ENCODE measurements at places on chromosomes 6 and 20.

DNA sequence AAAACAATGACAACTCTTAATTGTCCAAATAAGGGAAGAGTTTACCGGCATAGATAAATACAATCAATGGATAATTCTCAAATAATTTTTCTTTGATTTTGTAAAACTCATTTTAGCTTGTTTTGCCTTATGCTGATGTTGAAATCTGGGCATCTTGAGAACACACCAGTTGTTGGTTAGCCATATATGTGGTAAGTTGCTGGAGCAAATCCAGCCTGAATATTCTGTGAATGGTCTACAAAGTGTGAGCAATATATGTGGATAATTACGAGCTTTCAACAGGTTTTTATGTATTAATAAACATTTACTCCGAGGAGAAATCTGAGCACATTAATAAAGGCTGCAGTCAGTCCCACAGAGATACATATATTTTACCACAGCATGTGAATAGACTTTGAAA, 423.6 kb downstream of the BCKDHB start:
- no peak overlapping the region for H3K27ac ChIP-seq
- DNase-seq, result no peak
- H3K27me3 ChIP-seq, result no peaks in the 10 kb centered on the region
- H3K36me3 ChIP-seq, result no peaks in the 10 kb centered on the region

GRCh38 chr6:148472171-148473105, 129.8 kb downstream of the SASH1 start:
- no peak overlapping the region for H3K4me3 ChIP-seq
- peaks cover 35% of the 10 kb centered on the region for H3K36me3 ChIP-seq
- H3K4me1 ChIP-seq, result peaks cover 3% of the 10 kb centered on the region
- no peak for DNase-seq
- no peaks in the 10 kb centered on the region for H3K27me3 ChIP-seq

DNA sequence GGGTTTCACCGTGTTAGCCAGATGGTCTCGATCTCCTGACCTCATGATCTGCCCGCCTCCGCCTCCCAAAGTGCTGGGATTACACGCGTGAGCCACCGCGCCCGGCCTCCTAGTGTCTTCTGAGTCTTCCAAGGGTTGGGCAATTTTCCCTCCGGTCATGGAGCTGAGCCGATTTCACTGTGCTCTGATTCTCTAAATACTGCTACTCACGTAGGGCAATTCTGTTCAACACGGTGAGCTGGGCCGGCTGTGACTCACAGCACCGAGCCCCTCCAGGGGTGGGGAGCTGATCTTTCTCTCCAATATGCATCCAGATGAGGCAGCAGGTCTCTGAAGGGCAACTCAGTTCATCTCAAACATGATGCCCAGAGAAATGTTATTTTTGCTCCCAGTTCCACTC, 71.6 kb upstream of the CD93 start:
- peaks cover 6% of the 10 kb centered on the region for H3K4me1 ChIP-seq
- H3K4me3 ChIP-seq, result no peak overlapping the region
- H3K27ac ChIP-seq, result no peak overlapping the region

GRCh38 chr6:168385037-168385759, 55.8 kb upstream of the SMOC2 start:
- DNase-seq, result no peak
- H3K4me3 ChIP-seq, result no peak overlapping the region
- peaks cover 12% of the 10 kb centered on the region for H3K27me3 ChIP-seq
- no peak overlapping the region for H3K27ac ChIP-seq

- peaks cover 15% of the 10 kb centered on the region for H3K36me3 ChIP-seq
- no peak overlapping the region for H3K27ac ChIP-seq
- H3K4me1 ChIP-seq, result peaks cover 12% of the 10 kb centered on the region
- DNase-seq, result peak; percentile 8
These were observed 5.4 kb downstream of the PPDPF start for GRCh38 chr20:63525971-63526370.

GRCh38 chr6:68559716-68560115, 75.4 kb upstream of the ADGRB3 start:
- H3K4me3 ChIP-seq, result no peak overlapping the region
- no peak for DNase-seq
- H3K27ac ChIP-seq, result no peak overlapping the region
- no peaks in the 10 kb centered on the region for H3K36me3 ChIP-seq

- no peak overlapping the region for H3K4me3 ChIP-seq
- H3K36me3 ChIP-seq, result no peaks in the 10 kb centered on the region
- no peak overlapping the region for H3K27ac ChIP-seq
These were observed 81.0 kb downstream of the BCAS1 start for GRCh38 chr20:53989401-53989800.

GRCh38 chr6:166223079-166223478, 55.4 kb upstream of the TBXT start:
- peaks cover 28% of the 10 kb centered on the region for H3K27me3 ChIP-seq
- no peak overlapping the region for H3K4me3 ChIP-seq
- no peak overlapping the region for H3K27ac ChIP-seq
- DNase-seq, result no peak

GRCh38 chr20:20404633-20405032, 36.7 kb downstream of the INSM1 start:
- H3K27me3 ChIP-seq, result no peaks in the 10 kb centered on the region
- no peak for DNase-seq
- peaks cover 10% of the 10 kb centered on the region for H3K4me1 ChIP-seq
- H3K36me3 ChIP-seq, result peaks cover 7% of the 10 kb centered on the region
- peak overlapping the region; percentile 57 for H3K27ac ChIP-seq

- no peak for DNase-seq
- peaks cover 34% of the 10 kb centered on the region for H3K27me3 ChIP-seq
- H3K27ac ChIP-seq, result no peak overlapping the region
- H3K4me3 ChIP-seq, result peak overlapping the region; percentile 71
- H3K4me1 ChIP-seq, result peaks cover 1% of the 10 kb centered on the region
These were observed 44.8 kb downstream of the POPDC3 start for GRCh38 chr6:105135056-105135455.

DNA sequence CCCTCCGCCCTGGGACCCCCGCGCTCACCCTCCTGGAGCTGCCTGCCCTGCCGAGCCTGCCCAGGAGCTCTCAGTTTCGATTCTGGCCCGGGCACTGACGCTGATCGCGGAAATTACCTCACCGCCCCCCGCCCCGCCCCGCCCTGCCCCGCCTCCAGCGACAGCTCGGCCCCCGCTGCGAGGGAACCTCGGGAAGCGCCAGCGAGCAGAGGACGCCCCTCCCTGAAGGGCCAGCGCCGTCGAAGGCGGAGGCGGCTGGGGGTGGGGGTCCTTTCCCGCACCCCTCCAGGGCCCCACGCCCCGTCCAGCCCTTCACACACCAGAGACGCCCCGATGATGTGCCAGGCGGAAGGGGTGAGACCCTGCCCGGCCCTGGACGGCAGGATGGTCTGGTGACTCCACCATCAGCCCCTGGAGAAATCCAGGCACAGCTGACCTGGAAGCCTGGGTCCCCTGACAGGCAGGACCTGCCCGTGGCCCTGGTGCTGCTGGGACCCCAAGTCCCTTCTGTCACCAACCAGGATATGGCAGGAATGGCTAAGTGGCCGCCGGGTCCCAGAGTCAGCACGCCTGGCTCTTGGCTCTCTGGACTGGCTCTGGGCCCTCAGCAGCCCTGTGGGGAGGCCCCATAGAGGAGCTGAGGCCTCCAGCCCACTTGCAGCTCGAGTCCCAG, at the start of gene HELZ2:
Gene HELZ2 (minus strand): TSS at position 84 of the 673 bp plus-strand sequence. CDS start 1,854 bp downstream, outside the sequence.
- peak; percentile 29 for DNase-seq
- H3K4me1 ChIP-seq, result no peaks in the 10 kb centered on the region
- H3K4me3 ChIP-seq, result peak within 1 kb of the TSS; percentile 76
- H3K36me3 ChIP-seq, result no peaks in the 10 kb centered on the region
- peak within 1 kb of the TSS; percentile 74 for H3K27ac ChIP-seq

DNA sequence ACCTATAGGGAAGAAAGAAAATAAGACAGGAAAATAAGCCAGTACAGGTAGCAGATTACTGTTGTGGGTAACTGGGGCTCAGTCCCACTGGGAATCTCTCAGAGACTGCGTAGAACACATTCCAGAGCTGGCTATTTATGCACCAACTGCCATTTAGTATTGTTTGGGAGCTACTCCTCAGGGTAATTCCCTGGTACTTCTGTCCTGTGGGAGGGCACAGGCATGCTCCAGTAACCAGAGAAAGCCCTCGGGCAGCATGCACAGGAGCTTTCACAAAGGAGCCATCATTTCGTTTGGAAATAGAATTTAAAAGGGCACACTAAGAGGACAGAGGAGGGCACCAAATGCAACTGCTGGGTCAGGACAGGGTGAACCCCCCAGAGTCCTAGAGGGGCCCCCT, 148.0 kb upstream of the LRFN2 start:
- no peak overlapping the region for H3K4me3 ChIP-seq
- no peak for DNase-seq
- H3K27ac ChIP-seq, result no peak overlapping the region
- no peaks in the 10 kb centered on the region for H3K36me3 ChIP-seq
- peaks cover 27% of the 10 kb centered on the region for H3K27me3 ChIP-seq

GRCh38 chr6:144075875-144076274, 19.5 kb downstream of the SF3B5 start:
- H3K4me1 ChIP-seq, result no peaks in the 10 kb centered on the region
- peaks cover 10% of the 10 kb centered on the region for H3K27me3 ChIP-seq
- DNase-seq, result no peak
- H3K4me3 ChIP-seq, result no peak overlapping the region

DNA sequence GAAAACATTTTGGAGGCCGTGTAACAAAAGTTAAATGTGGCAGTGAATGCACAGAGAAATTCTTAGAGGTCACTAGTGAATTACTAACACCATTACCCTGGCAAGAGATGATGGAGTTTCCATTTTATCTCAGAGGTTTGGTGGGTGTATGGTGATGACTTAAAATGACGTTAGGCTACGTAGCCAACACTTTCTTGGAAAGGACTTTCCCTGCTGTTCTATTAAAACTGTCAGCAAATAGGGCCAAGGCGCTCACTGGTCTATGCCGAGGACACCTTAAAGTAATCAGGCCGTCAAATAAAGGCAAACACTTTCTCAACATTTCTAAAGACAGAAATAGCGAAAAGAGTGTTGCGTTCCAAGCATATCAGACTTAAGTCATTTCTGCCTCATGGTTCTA, 160.8 kb downstream of the GMPR start:
- H3K27ac ChIP-seq, result no peak overlapping the region
- peaks cover 4% of the 10 kb centered on the region for H3K36me3 ChIP-seq
- H3K4me1 ChIP-seq, result peaks cover 2% of the 10 kb centered on the region
- no peak overlapping the region for H3K4me3 ChIP-seq
- DNase-seq, result no peak
- no peaks in the 10 kb centered on the region for H3K27me3 ChIP-seq

DNA sequence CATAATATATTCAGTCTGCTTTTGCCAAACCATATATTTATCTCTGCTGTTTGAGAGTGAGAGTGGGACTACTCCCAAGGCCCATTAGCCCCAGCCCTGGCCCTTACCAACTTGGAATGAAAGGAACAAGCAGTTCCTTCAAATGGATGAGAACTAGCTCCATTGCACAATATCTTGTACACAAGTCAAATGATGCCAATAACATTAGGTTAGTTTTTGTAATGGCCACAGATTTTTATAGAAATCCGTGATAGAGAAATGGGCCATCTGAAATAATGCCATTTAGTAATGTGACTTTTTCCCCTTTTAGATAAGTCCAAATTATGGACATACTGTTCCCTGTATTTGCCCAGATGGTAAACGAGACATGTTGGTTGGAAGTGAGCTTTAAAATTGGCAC, 117.0 kb downstream of the MAP3K7 start:
- peaks cover 5% of the 10 kb centered on the region for H3K27me3 ChIP-seq
- H3K36me3 ChIP-seq, result no peaks in the 10 kb centered on the region
- H3K4me3 ChIP-seq, result no peak overlapping the region
- no peaks in the 10 kb centered on the region for H3K4me1 ChIP-seq

GRCh38 chr20:8368670-8369069, 236.6 kb downstream of the PLCB1 start:
- H3K4me1 ChIP-seq, result peaks cover 11% of the 10 kb centered on the region
- H3K27ac ChIP-seq, result no peak overlapping the region
- DNase-seq, result no peak
- H3K27me3 ChIP-seq, result peaks cover 15% of the 10 kb centered on the region
- H3K4me3 ChIP-seq, result no peak overlapping the region

GRCh38 chr6:89500611-89501010, 67.7 kb downstream of the ANKRD6 start:
- H3K27me3 ChIP-seq, result no peaks in the 10 kb centered on the region
- no peak overlapping the region for H3K4me3 ChIP-seq
- peaks cover 10% of the 10 kb centered on the region for H3K4me1 ChIP-seq

DNA sequence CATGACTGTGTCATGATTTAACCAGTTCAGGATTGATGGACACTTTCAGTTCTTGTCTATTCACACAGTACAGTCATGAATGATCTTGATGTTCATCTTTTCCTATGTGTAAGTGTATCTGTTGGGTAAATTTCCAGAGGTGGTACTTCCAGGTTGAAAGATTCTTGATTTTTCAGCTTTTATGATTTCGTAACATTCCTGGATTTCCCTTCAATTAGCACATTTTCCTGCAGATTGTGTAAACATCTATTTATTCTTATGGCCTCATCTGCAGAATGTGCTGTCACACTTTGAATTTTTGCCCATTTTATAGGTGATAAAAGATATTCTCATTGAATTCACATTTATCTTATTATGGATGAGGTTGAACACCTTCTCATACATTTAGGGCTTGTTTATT, 222.0 kb upstream of the FOXQ1 start:
- no peak overlapping the region for H3K27ac ChIP-seq
- no peaks in the 10 kb centered on the region for H3K27me3 ChIP-seq
- H3K36me3 ChIP-seq, result no peaks in the 10 kb centered on the region
- no peak overlapping the region for H3K4me3 ChIP-seq
- H3K4me1 ChIP-seq, result peaks cover 10% of the 10 kb centered on the region

- H3K4me3 ChIP-seq, result no peak overlapping the region
- H3K4me1 ChIP-seq, result no peaks in the 10 kb centered on the region
- peaks cover 11% of the 10 kb centered on the region for H3K27me3 ChIP-seq
- DNase-seq, result no peak
These were observed 399.8 kb downstream of the CDC5L start for GRCh38 chr6:44787254-44787834.

- H3K4me3 ChIP-seq, result no peak overlapping the region
- H3K27ac ChIP-seq, result no peak overlapping the region
- H3K27me3 ChIP-seq, result peaks cover 46% of the 10 kb centered on the region
- no peaks in the 10 kb centered on the region for H3K4me1 ChIP-seq
These were observed 103.4 kb downstream of the SYCP2 start for GRCh38 chr20:59829786-59830664.

DNA sequence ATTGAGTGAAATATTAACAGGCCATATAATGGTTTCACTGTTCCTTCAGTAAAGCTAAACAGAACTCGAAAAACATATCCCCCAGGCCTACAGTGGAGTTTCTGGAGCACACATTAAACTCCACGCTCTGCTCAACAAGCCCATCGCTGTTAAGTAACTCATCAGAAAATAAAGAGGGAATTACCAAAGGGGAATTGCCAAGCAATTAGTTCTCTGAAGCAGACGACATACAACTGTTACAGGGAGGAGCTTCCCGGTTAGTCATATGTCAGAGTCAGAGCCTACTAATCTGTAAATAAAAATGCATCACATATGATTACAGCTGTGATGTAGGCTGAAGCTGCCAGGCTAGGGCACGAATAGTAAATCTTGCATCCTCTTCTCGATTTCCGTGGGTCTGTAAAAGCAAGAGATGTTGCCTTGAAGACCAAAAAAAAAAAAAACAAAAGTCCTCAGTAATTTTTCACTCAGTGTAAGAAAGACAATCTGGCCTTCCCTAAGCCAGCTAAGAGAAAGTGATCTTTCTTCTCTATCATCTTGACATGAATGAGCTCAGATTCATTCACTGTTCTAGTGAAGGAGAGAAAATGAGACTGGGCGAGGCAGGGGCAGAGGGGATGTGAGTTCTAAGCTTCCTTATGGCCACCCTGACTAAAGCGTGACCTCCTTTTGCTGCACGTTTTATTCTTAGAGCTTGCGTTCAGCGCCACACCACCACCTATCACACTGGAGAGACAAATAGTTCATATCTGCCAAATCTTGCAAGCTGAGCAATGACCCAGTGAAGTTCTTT, 13.8 kb downstream of the ATXN1 start:
- peak overlapping the region; percentile 92 for H3K27ac ChIP-seq
- H3K4me3 ChIP-seq, result peak overlapping the region; percentile 8
- H3K4me1 ChIP-seq, result peaks cover 37% of the 10 kb centered on the region
- H3K36me3 ChIP-seq, result peaks cover 14% of the 10 kb centered on the region
- H3K27me3 ChIP-seq, result no peaks in the 10 kb centered on the region
- no peak for DNase-seq
